ENCODE measurements at places on chromosomes 2 and 18.

GRCh38 chr18:10270151-10270571 lies 184.3 kb upstream of the APCDD1 start:
- DNase-seq, result no peak

DNA sequence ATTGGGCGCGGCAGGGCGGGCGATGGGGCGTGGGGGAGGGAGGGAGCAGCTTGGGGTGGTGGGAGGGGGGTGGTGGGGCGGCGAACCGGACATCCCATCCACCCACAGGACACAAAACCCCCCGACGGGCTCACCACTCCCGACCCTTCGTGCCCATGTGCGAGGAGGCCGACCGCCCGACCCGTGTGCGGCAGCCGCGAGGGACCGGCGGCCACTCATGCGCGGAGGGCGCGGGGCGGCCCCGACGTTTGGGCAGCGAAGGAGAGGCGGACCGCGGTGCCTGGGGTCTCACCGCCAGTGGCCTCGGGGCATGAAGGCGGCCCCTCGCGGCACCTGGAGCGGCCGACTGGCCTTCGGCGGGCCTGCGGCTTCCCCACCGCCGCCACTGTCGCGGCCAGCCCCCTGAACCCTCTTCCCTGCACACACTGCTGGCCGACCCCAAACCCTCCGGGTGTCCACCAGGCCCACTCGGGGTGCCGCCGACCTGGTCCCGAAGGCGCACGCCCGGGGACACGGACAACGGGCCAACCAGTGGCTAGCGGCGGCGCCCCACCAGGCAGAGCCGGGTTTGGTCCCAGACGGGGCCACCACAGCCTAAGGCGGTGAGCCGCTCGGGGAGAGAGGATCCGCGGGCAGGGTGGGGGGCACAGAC lies 94.6 kb upstream of the ANKRD30BL start:
- no peak for DNase-seq

DNA sequence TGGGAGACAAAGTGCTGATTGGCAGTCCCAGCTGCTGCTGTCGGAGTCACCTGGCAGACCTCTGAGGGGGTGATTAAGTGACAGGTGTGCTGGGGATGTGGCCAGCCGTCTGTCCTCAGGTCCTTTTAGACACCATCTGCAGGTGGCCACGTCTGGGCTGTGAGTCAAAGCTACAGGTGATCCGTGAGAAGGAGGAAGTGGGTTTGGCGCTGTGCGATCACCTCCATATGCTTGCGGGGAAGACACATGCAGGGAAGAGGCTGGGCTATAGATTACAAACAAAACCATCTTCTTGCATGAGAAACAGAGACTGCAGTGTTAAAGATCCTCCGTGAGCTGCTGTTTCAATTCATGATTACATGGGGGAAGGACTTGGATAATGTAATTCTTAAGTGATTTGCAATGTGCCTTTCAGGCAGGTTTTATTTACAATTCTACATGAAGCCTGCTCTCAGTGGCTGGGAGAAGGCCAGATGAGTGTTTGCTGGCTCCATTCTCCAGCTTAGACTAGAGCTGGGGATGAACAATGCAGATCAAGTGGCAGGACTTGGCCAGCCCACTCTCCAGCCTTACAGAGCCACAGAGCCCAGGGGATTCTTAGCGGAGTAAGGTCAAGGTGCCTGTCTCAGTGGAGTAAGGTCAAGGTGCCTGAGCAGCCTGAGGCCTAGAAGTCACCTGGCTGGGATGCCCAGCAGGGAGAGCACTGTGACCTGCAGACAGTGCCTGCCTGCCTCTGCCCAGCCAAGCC lies 87.8 kb downstream of the LYPD1 start:
- no peak for DNase-seq

DNA sequence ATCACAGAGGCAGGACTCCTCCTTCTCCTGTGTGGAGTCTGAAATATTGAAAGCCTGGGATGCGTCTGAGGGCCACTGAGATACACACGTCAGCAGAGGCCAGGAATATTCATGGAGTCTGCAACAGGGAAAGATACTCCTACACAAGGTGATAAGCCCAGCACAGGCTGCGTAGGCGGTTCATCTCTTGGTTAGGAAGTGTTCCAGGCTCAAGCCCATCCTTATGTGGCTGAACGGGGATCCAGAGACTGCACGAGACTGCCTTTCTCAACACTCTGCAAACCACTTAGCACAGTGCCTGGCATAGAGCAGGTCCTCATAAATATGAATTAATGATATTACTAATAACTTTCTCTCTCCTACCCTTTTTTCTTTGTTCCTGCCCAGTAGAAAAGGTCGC lies 29.2 kb upstream of the AGPS start:
- DNase-seq, result no peak

GRCh38 chr2:76204048-76204447 lies 493.3 kb upstream of the GCFC2 start:
- DNase-seq, result no peak

GRCh38 chr2:187390891-187391290 lies 57.2 kb downstream of the CALCRL start:
- no peak for DNase-seq

DNA sequence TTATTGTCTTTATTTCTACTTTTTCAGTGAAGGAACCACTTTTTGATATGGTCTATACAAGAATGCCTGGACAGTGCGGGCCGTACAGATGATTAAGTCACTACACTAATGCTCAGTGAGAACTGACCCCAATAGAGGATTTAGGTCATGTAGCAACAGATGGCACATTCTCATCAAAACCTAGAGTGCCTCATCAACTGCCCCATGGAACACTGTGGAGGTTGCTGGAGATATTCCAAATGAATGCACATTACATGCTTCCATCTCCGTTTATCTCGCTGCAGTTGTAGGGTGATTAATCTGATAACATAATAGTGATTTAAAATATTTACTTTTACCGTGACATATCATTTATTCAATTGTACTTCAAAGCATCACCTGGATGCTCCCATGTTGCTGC lies 41.8 kb upstream of the COPS8 start:
- no peak for DNase-seq

- no peak for DNase-seq
Observed at GRCh38 chr2:215609089-215610032, 173.5 kb upstream of the FN1 start.

GRCh38 chr2:216339456-216340279 lies 32.6 kb downstream of the MARCHF4 start:
- peak; percentile 92 for DNase-seq

- no peak for DNase-seq
Observed at GRCh38 chr2:26900831-26901321, 52.9 kb downstream of the DPYSL5 start.

- no peak for DNase-seq
Observed at GRCh38 chr18:55243255-55243654, 284.0 kb upstream of the CCDC68 start.
